ENCODE measurements at places on chromosomes 12 and 14.

DNA sequence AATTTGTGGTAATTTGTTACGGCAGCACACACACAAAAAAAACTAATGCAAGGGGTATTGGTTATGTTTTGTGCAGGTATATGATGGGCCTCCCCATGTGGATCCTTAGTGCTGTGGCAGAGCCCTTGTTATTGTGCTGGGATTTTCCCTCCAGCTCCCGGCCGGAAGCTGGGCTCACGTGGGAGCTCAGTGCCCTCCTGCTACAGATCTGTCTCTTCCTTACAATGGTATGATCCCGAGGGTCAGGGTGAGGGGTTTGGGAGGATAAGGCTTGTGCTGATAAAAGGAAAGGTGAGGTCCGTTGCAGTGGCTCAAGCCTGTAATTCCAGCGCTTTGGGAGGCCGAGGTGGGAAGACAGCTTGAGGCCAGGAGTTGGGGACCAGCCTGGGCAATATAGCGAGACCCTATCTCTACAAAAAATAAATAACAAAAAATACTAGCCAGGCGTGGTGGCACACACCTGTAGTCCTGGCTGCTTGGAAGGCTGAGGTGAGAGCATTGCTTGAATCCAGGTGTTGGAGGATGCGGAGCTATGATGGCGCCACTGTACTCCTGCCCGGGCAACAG lies 861 bp upstream of the SLC48A1 start:
- no peak for DNase-seq

GRCh38 chr12:51000245-51000644 lies 25.9 kb downstream of the SLC11A2 start:
- DNase-seq: peak; percentile 29

DNA sequence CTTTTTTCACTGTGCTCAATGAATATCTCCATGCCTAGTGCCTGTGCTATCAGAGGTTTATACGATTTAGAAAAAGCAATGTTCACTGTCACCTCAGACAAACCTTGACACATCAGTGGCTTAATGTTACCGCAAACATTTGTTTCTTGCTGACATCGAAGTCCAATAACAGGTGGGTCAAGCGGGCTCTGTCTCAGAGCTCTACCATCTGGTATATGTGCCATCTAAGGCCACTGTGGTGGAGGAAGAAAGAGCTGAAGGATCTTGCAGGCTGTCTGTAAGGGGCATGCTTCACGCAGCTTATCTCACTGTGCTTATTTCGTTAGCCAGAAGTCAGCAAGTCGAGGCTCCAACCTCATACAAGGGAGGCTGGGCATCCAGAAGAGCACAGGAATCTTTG lies 189.5 kb upstream of the NTF3 start:
- no peak for DNase-seq

- DNase-seq: no peak
Observed at GRCh38 chr14:58656671-58657411, 19.1 kb downstream of the DACT1 start.

DNA sequence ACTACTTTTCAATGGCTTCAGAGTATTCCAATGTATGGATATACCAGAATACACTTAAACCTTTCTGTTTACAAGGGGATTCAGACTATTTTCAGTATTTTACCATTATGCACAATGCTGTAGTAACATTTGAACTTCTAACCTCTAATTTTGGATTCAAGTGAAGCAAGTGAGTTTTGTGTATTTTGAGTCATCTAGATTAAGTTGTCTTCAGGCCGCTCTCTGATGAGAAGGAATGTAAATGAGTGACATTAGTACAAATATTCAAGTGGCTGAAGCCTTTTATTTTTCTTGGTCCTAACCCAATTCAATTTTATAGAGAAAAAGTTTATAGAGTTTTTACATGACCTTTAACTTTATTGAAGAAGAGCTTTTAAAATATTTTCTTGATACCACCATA lies 125.6 kb downstream of the PDE3A start:
- no peak for DNase-seq

DNA sequence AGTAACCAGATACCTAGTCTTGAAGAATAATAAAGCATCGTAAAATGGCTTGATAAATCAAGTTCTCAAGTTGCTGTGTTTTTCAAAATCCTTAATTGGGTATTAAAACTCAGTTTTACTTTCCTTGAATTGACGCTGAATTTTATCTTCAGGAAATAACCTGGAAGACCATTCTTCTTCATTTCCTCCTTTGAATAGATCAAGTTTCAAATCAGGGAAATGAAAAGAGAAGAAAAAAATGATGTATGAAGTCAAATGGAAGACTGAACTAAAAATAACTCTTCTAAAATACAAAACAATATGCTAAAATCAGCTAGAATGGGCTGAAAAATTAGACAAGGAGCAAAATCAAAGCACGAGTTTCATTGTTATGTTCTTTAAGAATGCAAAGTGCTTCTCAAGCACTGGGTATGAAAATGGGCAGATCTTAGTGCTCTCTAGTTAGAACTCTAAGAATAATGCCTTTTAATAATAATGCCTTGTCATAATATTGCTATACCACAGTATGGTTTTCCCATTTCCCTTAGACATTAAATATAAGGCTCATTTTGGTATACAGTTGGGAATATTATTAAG lies 54.6 kb upstream of the CLEC14A start:
- DNase-seq: no peak

- DNase-seq: no peak
Observed at GRCh38 chr14:75995372-75996041, 9.9 kb downstream of the IFT43 start.

DNA sequence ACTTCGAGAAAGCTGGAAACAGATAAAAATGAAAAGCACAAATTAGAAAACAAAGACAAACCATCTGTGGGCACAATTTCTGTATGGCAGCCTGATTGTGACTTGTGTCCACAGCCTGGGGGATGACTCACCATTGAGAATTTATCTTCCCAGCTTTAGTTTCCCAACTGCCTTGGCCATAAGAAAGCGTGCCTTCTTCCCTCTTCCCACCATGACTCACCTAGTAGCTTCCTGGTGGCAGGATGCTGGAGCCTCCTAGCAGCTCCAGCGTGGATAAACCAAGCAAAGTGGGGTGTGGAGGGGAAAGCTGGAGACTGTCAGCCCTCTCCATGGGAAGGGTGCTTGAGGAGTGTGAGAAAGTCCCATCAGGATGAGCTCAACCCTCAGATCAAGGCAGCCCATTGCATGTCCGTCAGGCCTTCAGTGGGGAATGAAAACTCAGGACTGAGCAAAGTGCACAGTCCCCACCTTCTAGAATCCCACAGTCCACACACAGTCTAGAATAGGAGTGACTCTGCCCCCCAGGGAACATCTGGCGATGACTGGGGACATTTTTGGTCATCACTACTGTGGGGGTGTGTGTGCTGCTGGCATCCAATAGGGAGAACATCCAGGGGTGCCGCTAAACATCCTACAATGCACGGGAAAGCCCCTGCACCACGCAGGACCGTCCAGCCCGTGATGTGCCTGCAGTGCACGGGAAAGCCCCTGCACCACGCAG lies 22.4 kb upstream of the SERPINA6 start:
- peak; percentile 70 for DNase-seq

- no peak for DNase-seq
Observed at GRCh38 chr14:92546347-92547053, 32.9 kb downstream of the RIN3 start.

GRCh38 chr12:52202361-52203078 lies 10.7 kb upstream of the KRT80 start:
- no peak for DNase-seq

DNA sequence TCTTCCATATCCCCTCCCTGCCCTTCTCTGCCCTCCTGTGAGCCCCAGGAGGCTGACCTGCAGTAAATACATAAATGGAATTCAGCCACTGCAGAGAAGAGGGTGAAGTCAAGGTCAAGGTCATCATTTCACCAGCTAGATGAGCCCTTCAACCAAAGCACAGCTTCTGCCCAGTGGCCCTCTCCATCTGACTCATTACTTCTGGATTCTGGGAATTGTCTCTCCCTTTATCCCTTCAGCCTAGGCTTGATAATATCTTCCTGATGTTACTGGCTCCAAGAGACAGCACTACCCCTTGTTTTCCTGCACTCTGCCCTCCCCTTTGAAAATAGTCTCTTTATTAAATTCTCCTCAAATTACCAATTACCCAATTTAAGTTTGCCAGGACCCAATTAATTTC lies 64.5 kb downstream of the TTC9 start:
- no peak for DNase-seq

GRCh38 chr12:69897744-69898143 lies 72.7 kb downstream of the MYRFL start:
- no peak for DNase-seq

GRCh38 chr12:51217133-51217967 lies 512 bp downstream of the POU6F1 start:
- no peak for DNase-seq

DNA sequence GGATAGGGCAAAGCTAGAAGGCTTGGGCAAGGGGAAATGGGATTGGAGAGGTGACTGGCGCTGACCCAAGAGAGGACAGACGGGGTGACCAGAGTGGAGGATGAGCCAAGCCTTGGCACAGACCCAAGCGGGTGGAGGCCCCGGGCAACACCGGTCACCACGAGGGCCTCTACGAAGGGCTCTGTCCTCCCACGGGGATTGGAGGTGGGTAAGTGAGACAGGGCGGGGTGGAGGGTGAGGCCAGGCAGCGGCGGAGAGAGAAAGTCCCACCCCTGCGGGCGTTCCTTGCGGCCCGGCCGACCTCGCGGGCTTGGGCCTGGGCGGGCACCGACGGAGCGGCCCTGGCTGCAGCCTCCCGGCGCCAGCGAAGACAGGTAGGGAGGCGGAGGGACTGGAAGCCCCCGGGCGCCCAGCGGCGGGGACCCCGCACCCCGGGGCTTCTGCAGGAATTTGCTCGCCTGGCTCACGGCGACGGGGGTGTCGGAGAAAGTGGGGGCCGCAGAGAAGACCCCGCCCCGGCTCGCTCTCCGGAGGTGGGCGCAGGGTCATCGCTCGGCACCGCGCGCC lies at the start of gene PAPLN:
Gene PAPLN, plus strand, starts transcription at position 288 of the 567 bp plus-strand sequence. CDS start 2,273 bp downstream, outside the sequence.
- no peak for DNase-seq

GRCh38 chr14:34851395-34851794 lies 23.8 kb downstream of the BAZ1A start:
- DNase-seq: no peak

DNA sequence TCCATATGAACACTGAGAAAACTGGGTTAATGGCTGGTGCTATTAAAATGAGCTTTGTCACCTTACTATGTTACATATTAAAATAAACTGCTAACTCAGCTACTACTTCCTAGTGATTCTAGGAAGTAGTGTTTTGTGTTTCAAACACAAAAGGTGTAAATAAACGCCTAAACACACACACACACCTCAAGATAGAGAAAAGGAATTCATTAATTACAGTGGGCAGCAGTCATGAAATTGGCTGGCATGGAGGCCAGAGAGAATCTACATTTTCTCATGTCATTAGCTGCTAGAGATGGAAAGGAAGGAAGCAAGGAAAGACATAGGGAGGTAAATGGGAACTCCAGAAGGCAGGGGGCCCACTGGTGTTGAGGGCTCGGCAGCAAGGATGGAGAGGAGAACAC lies 787 bp upstream of the PRMT5 start:
- no peak for DNase-seq

DNA sequence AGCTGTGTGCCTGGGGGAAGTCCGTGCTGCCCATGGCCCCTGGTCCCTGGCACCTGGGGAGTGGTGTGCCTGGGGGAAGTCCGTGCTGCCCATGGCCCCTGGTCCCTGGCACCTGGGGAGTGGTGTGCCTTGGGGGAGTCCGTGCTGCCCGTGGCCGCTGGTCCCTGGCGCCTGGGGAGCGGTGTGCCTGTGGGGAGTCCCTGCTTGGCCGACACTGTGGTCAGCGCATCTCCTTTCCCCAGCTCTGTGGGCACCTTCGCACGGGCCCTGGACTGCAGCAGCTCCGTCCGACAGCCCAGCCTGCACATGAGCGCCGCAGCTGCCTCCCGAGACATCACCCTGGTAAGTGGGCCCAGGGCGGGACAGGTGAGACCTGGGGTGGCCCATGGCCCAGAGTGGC lies 14.5 kb upstream of the CRIP2 start:
- DNase-seq: no peak

DNA sequence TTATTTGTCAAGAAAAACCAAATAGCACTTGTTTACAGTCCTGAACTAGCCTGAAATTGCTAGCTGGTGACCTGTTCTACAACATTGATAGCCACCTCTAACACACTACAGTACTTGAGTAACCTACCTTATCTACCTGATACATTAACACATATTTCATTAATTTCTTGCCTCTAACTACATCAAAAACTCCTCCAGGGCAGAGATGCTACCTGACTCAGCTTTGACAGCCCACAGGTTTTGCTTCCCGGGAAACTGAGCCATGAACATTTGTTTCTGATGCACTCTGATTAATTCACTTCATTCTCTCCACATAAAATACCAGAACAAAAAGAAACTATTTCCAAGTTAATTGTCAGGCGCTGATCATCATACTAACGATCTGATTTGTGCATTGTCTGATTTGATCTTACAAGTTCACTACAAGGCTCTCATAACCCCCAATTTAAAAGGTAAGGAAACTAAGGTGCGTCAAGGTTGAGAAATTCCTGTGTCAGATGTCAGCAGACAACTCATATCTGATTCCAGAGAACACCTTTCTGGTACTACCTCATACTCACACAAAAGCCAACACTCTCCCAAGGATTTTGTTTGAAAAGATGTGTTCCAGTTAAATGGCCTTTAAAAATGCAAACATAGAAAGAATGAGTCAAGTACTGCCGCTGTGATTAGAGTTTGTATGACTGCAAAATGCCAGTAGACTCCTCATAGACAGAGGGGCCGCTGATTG lies 768.7 kb downstream of the BCL11B start:
- no peak for DNase-seq

DNA sequence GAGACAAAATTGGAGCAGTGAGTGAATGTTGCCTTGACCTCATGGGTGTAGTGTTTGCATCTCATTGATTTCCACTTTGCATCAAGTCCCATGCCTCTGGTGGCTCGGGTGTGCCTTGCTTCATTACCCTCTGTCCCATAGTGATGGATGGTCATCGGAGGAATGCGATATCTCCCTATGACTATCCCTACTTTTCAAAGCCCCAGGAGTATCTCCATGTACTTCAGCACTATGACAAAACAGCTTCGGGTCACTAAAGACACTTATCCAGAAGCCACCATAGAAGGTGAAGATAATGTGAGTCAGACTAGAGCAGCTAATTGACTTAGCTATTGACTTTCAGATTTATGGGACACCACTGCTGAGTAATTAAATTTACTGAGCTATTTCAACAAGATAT lies 355.1 kb upstream of the CCDC196 start:
- no peak for DNase-seq

DNA sequence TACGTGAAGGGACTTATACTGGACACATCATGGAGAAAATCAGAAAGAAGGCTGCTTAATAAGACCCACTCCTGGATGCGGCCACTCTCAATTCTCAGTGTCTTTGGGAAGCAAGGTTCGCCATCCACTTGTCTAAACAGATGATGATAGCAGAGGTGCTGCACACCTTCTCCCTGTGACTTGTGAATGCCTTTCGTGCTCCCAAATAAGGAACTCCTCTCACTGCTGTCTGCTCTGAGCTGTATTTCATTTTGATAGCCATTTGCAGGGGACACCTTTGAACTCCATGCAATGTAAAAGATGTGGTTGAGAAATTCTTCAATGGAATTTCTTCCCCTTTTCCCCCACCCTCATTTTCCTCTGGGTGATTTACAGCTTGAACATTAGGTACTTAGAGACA lies 11.6 kb downstream of the RMST start:
- DNase-seq: no peak

All from AG04449 (cell line).